ENCODE measurements at places on chromosomes 2 and 18. TPM values are rescaled to one million over a fixed set of nuclear protein-coding genes. Genes with fewer than 3 reads are reported as not detected.

The POTEE gene
- 0.07 TPM for total RNA-seq

DNA sequence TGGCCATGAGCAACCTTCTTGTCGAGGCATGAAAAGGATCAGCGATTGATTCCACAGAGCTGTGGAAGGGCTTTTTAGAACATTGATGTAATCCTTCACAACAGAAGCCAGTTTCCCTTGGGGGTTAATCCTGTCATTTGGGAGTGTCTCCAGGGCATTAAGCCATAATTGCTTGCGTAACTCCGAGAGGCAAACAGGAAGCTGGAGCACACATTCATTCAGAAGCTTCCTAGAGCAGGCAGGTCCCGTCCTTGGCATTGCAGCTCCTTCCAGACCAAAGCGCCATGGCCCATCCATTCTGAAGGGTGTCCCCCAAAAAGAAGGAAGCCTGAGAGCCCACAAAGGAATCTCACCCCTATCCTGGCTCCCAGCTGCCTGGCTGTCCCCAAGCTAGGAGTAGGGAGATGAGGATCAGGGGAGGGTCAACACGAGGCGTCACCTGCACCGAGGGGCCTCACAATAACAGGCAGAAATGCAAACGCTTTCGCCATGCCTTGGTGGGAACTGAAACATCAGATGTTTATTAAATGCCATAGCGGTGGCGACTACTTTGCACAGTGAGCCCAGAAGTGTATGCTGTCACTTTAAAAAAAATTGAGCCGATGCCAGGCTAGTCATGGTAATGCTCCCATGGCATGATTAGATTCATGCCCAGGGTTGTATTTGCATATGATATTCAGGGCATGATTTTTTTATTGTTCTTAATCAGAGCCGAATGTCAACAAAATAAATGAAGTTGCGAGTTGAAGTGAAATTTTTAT is 339.4 kb downstream of the BCL11A start:
- no peak for DNase-seq

The ABCG5 gene
- not detected for total RNA-seq

- no peak for DNase-seq
Measured at GRCh38 chr18:44500808-44501610, 179.7 kb upstream of the SETBP1 start.

- DNase-seq = no peak
Measured at GRCh38 chr2:8790739-8791162, 46.7 kb downstream of the KIDINS220 start.

DNA sequence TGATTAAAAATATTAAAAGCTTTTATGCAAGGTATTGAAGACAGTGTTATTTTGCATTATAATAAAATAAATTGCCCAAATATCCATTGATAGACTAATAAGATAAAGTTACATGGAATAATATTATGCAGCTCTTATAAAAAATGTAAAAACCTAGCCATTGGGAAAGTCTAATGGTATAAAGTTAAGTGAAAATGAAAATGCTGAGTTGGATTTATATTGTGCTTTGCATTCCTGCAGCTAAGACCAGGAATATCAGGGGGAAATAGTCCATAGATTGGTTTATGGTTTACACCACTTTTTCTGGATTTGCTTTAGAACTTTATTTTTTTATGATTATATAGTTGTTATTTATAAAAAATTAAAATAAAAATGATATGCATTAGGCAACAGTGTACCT is 46.1 kb upstream of the LYPD6B start:
- no peak for DNase-seq

DNA sequence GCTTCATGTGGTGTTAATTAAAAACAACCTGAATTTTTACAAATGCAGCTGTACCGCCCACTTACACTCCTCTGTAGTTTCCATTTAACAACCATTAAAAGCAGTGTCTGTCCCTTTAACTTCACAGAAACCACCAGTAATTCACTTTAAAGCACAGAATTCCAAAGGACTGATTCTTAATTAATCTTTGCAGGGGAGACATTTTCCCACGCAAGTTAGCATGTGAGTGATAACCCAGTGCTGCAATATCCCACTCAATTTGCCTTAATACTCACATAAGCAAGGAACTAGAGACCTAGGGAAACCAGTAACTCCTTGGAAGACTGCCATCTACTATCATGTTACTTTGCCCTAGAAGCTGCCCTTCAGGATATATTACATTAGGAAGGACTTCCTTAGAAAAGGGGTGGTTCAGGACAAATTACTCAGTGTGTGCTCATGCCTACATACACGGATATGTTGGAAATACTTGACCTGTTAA is 102.3 kb downstream of the OSR1 start:
- DNase-seq = no peak
